ENCODE measurements at places on chromosomes 5 and 9. TPM values are rescaled to one million over a fixed set of nuclear protein-coding genes. Genes with fewer than 3 reads are reported as not detected.

KIF12 gene
- total RNA-seq, result not detected

P4HA2 gene
- 5.8 TPM for total RNA-seq

RRAGA gene
- total RNA-seq, result 65.4 TPM

IRGM gene
- not detected for total RNA-seq
